ENCODE measurements at places on chromosomes 12 and 14. TPM values are rescaled to one million over a fixed set of nuclear protein-coding genes. Genes with fewer than 3 reads are reported as not detected.

- H3K27ac ChIP-seq, result no peak overlapping the region
- no peaks in the 10 kb centered on the region for H3K36me3 ChIP-seq
- peaks cover 40% of the 10 kb centered on the region for H3K27me3 ChIP-seq
- no peak for DNase-seq
Measured at GRCh38 chr14:64844272-64844671, 35.4 kb downstream of the SPTB start.

DNA sequence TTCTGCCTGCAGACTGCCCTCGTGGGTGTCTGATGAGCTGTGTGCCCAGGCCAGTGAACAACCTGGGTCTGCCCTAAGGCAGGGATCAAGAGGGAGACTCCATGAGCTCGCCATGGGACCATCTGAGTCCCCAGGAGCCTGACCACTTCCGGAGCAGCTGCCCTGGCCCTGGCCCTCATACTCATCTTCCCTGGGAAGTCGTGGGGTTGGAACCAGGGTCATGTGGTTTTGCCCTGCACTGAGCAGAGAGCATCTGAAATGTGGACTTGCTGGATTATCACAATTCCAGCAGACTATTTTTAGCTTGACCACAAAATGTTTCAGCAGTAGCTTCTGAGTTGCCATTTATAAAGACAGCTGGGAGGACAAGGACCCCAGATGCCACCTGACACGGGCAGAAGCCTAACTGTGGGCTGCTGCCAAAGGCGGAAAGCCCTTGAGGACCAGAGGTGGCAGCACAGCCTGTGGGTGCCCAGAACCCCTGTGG lies 6.7 kb downstream of the BTBD6 start:
- H3K4me3 ChIP-seq, result no peak overlapping the region
- DNase-seq, result no peak
- peaks cover 10% of the 10 kb centered on the region for H3K4me1 ChIP-seq
- H3K36me3 ChIP-seq, result no peaks in the 10 kb centered on the region
- H3K27me3 ChIP-seq, result no peaks in the 10 kb centered on the region
- no peak overlapping the region for H3K27ac ChIP-seq

DNA sequence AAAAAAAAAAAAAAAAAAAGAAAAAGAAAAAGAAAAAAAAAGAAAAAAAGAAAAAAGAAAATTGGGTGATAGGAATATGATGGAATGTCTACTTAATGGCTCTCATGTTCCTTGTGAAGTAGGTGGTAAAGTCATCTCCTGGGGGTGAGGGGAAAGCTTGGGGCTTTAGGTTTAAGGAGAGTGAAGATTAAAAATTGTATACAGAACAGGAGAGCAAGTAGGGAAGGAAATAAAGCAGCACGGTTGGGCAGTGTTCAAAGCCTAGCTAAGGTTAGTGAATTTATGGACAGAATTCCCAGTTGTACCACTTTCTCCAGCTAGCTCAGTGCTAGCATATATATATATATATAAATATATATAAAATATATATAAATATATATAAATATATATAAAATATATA lies 40.0 kb upstream of the SLC2A13 start:
- no peak overlapping the region for H3K4me3 ChIP-seq
- H3K27me3 ChIP-seq, result no peaks in the 10 kb centered on the region
- H3K4me1 ChIP-seq, result no peaks in the 10 kb centered on the region
- DNase-seq, result no peak
- H3K27ac ChIP-seq, result no peak overlapping the region

DNA sequence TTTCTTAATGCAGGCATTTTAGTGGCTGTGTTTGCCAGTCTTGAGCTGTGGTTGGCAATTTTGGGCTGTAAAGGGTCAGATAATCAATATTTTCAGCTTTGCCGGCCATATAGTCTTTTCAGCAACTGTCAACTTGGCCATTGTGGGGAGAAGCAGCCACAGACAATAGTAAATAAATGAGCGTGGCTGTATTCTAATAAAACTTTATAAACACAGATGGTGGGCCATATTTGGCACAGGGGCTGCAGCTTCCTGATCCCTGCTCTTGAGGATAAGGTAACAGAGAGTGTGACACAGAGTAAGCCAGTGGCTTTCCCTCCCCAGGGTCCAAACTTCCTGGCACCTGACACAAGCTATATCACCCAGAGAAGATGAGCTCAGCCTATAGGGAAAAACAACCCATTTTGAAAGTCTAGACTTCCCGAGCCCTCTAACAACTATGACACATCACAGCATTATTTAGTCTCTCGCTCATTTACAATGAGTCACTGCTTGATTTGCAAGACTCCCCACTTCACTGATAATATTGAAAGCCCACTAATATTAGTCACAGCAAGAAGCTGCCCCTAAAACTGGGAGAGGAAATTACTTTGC lies 163.1 kb upstream of the TMPO start:
- H3K4me3 ChIP-seq, result no peak overlapping the region
- no peak for DNase-seq
- H3K36me3 ChIP-seq, result no peaks in the 10 kb centered on the region
- H3K4me1 ChIP-seq, result no peaks in the 10 kb centered on the region
- H3K27me3 ChIP-seq, result no peaks in the 10 kb centered on the region

DNA sequence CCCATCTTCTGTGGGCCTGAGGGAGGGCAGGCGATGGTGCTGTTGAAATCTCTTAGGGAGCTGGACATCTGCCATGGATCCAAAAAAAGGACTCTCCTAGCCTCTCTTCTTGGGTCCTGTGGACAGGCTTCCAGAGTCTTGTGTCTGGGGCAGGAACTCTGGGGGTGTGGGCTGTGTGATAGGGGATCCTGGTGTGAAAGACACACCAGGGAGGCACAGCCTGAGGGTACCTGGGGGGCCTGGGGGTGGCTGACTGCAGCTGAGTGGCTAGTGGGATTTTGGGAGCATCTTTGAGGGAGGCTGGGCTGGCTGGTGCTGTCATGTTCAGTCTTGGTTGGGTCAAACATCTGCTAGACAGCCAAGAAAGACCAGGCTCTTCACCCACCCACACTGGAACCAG lies 1.8 kb upstream of the KRT83 start:
- DNase-seq, result no peak
- peaks cover 14% of the 10 kb centered on the region for H3K27me3 ChIP-seq
- H3K36me3 ChIP-seq, result no peaks in the 10 kb centered on the region
- no peak overlapping the region for H3K4me3 ChIP-seq
- no peaks in the 10 kb centered on the region for H3K4me1 ChIP-seq

Gene KLRB1
- not detected for total RNA-seq

Gene POP5
- total RNA-seq, result 31.5 TPM

Gene SOX5
- total RNA-seq, result 1.00 TPM

Measured in transverse colon (tissue), 4 donors.